ENCODE measurements at places on chromosomes 1 and 21.

GRCh38 chr1:244590670-244591069 is 62.3 kb upstream of the DESI2 start:
- H3K36me3 ChIP-seq = no peaks in the 10 kb centered on the region
- no peak for DNase-seq
- no peaks in the 10 kb centered on the region for H3K4me1 ChIP-seq
- H3K27me3 ChIP-seq = no peaks in the 10 kb centered on the region

- peak; percentile 70 for DNase-seq
- H3K4me1 ChIP-seq = peaks cover 15% of the 10 kb centered on the region
- peak within 1 kb of the TSS; percentile 80 for H3K4me3 ChIP-seq
- H3K36me3 ChIP-seq = peaks cover 8% of the 10 kb centered on the region
- H3K27me3 ChIP-seq = no peaks in the 10 kb centered on the region
- H3K27ac ChIP-seq = peak within 1 kb of the TSS; percentile 78
These were observed at the start of gene XKR8 for GRCh38 chr1:27959792-27960603. Gene XKR8, plus strand, starts transcription at chr1:27959973. Its CDS starts 97 bp downstream, at chr1:27960070.

- H3K36me3 ChIP-seq = no peaks in the 10 kb centered on the region
- H3K27me3 ChIP-seq = no peaks in the 10 kb centered on the region
- no peak for DNase-seq
These were observed 26.4 kb downstream of the HSPG2 start for GRCh38 chr1:21910558-21911204.

DNA sequence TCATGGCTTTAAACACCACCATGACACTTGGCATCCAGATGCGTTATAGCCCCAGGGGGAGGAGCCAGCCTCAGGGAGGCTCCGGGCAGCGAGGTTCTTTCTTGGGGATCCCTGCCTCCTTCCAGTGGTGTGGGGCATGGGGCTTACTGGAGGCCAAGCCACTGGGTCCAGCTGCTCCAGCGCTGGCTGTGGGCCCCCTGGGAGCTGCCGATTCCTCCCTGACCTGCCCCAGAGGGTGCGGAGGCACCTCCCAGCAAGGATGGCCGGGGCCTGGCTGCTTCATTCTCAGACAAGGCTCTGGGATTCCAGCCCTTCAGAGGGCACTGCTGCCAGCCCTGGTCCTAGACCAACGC is 159.3 kb downstream of the PEX14 start:
- peaks cover 5% of the 10 kb centered on the region for H3K4me1 ChIP-seq
- no peak overlapping the region for H3K4me3 ChIP-seq

GRCh38 chr21:30838536-30838935 is 9.0 kb upstream of the KRTAP7-1 start:
- no peak overlapping the region for H3K27ac ChIP-seq
- no peak for DNase-seq
- no peak overlapping the region for H3K4me3 ChIP-seq
- no peaks in the 10 kb centered on the region for H3K36me3 ChIP-seq
- H3K27me3 ChIP-seq = no peaks in the 10 kb centered on the region

DNA sequence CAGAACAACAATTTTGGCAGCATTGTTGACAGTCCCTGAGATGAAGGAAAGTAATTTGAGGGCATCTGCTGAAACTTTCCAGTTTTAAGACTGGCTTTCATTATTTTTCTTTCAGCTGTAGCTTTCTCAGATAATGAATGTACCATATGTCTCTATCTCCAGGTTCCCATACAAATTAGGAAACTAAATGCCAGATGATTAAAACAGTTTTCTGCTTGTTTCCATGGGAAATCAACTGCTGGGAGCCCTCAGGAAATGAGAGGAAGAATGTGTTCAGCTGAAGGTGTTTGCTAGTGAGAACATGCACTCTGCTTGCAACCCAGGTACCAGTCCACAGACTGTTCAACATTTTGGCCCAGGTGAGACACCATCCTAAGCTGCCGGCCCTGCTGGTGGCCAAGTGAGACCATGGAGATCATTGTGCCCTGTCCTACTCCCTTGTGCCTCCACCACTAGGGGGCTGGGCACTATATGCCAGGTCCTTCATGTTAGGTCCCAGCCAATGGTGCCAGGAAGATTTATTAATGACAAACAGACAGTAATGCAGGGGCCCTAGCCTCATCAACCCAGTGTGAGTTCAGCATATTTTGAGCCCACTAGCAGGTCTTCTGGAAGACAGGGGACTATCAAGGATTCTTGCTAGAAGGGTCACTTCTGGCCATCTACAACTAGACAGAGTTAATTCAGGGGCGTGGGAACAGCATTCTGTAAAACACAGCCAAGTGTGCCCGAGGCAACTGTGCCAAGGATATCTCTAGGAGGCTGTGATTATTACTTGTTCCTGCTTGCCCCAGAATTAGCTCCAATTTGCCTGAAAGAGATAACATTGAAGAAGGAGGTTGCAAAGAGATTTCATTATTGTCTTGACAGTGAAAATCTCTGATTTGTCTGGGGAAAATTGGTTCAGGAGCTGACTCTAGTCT is 17.0 kb upstream of the LRRC8C start:
- no peaks in the 10 kb centered on the region for H3K27me3 ChIP-seq
- H3K36me3 ChIP-seq = peaks cover 6% of the 10 kb centered on the region
- no peak overlapping the region for H3K27ac ChIP-seq

DNA sequence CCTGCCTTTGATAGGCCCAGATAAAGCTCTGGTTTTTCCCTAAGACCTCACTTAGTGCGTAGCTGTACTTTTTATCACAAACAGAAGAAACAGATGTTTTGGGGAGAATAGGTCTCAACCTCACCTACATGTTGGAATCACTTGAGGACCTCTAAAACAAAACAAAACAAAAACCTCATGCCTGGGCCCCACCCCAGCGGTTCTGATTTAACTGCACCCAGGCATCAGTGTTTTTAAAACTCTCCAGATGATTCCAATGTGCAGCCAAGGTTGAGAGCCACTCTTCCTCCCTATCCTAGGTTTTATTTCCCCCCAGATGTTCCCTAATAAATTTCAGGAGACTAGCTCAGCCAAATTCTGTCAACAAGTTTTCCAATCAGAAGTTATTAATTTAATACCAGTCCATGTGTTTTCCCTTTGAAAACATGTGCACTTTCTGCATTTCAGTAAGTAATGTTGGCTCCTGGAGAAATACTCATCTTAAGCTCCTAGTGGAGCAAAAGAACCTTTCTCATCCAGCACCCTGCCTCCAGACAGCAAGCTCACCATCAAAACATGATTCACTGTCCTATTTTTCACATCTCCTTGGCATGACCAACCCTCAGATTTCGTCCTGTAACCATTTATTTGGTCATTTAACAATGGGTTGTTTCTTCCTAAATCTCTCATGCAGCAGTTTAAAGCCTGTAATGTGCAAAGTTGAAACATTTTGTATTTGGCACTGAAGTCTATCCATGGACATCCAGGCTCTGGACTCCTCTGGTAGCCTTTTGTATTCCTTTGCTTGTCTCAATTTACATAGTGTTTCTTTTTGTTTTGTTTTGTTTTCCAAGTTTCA is 27.5 kb downstream of the LRRC8C start:
- H3K4me3 ChIP-seq = no peak overlapping the region
- H3K27me3 ChIP-seq = no peaks in the 10 kb centered on the region
- peak overlapping the region; percentile 75 for H3K27ac ChIP-seq
- H3K36me3 ChIP-seq = no peaks in the 10 kb centered on the region
- peaks cover 36% of the 10 kb centered on the region for H3K4me1 ChIP-seq

DNA sequence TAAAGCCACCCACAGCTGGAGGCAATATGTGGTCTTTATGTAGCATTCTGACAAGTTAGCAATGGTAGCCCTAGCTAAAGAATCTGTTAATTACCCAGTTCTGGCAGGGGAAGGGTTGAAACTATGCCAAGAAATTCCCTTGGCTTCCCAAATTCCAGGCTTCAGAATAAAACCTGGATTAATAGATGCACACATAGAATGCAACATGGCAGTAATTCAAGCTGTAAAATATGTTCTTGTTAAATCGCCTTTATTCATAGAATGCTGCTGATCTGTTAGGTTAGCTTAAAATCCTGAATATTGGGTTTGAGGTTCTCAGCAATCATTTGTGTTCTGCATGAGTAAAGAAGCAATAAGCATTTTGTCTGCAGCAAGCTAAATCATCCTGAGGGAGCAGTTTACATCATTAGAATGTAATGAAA is 80.1 kb downstream of the ZNF326 start:
- no peaks in the 10 kb centered on the region for H3K4me1 ChIP-seq
- H3K36me3 ChIP-seq = no peaks in the 10 kb centered on the region
- H3K27ac ChIP-seq = no peak overlapping the region

DNA sequence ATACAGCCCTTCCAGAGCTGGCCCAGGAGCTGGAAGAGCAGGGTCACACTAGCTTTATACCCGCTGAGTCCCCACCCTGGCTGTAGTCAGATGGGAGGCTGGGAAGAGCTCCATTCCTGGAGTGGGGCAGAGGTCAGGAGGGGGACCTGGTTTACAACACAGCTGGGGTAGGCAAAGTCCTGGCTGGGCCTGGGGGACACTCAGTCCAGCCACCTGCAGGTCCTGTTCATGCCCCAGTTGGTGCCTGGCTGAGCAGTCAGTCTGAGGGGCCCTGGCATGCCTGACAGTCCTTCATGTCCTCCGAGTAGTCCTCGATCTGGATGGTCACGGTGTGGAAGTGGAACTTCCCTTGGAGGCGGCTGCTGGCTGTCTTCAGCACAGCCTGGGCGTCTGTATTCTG is 7.0 kb downstream of the SLC30A2 start:
- peaks cover 9% of the 10 kb centered on the region for H3K4me1 ChIP-seq

DNA sequence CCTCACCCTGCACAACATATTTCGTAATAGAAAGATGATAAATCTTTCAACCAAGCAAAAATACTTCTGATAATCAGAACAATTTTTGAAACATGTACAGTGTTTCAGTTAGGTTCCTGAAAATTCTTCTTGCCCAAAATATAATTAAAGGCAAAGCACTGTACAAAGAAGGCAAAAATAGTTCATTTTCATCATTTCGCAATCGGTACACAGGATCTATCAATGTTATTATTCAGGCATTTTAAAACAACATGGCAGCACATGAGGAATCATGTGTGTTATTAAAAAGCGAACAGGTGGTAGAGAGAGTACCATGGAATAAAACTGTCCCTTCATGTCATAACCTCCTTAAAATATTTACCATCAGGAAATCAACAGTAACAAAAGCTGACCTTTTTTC is 356.9 kb downstream of the DPYD start:
- no peak for DNase-seq
- H3K27me3 ChIP-seq = no peaks in the 10 kb centered on the region
- no peaks in the 10 kb centered on the region for H3K4me1 ChIP-seq
- H3K36me3 ChIP-seq = peaks cover 3% of the 10 kb centered on the region

DNA sequence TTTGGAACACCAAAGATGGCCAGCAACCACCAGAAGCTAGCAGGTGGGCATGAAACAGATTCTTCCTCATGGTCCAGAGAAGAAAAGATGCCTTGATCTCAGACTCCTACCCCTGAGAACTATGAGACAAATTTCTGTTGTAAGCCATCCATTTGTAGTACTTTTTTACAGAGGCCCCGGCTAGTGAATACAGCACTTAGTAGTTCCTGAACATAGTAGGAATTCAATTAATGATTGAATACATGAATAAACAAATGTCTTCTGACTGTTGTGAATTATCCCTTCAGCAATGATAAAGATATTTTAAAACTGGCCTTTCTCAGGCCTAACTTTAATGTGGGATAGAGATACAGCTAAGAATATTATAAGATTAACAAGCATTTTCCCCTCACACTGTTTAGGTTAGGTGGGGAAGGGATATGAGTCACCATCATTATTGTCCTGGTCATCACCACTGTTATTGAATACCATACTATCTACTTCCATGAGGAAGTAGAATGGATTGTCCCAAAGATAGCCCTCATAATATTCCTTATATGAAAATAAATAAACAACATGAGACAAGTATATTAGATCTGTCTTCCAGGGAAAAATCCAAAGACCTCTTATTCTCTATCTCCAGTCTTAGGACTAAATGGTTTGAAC is 51.4 kb downstream of the ADCY10 start:
- no peaks in the 10 kb centered on the region for H3K4me1 ChIP-seq
- H3K27me3 ChIP-seq = no peaks in the 10 kb centered on the region
- DNase-seq = no peak
- no peak overlapping the region for H3K27ac ChIP-seq
- no peaks in the 10 kb centered on the region for H3K36me3 ChIP-seq
- no peak overlapping the region for H3K4me3 ChIP-seq

DNA sequence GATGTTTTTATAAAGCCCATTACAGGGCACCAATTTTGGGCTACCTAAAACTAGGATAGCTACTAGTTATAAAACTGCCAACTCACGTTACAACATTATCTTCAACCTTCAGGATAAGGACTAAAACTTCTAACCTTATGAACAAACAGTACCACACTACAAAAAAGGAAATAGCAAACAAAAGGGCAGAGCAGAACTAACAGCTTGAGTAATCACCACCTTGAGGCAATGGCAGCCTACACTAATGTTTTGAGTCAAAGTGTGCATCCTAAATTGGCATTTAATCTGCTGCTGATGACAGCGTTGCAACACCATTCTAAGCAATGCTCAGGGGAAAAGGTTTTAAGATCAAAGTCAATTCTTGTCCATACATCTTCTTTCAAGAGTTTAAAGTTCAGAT is 27.2 kb downstream of the PTP4A2 start:
- no peak overlapping the region for H3K4me3 ChIP-seq

DNA sequence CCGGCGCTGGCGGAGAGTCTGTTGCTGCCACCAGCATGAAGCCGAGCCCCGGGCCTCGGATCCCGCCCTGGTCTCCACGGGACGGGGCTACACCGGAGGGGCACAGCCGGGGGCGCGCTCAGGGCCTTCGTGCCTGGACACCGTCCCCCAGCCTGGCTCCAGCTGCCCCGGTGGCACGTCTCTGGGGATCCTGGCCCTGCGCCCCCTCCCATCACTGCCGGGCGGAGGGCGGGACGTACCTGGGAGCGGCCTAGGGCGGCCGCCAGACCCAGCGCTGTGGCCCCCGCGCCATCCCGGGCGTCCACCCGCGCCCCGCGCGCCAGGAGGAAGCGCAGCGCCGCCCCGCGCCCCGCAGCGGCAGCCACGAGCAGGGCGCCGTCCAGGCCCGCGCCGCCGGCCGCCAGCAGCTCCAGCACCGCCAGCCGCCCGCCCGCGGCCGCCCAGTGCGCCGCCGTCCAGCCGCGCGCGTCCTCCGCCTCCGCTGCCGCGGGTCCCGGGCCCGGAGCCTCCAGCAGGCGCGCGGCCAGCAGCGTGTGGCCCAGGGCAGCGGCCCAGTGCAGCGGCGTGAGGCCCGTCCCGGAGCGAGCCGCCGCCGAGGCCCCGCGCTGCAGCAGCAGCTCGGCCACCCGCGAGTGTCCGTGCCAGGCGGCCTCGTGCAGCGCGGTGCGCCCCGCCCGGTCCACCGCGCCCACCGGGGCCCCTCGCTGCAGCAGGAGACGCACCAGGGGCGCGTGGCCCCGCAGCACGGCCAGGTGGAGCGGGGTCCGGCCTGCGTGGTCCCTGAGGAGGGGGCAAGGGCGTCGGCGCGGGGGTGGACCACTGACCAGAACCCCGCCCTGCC is 1.0 kb downstream of the ANKRD65 start:
- H3K4me3 ChIP-seq = no peak overlapping the region
- no peak for DNase-seq
- H3K27ac ChIP-seq = no peak overlapping the region

All from effector memory CD4-positive, alpha-beta T cell (primary cell).